Fibroblast of upper back skin (primary cell): ENCODE measurements at places on chromosomes 3 and 15.
A peak's percentile ranks its signal among the peaks of the same experiment; 100 is the strongest.

DNA sequence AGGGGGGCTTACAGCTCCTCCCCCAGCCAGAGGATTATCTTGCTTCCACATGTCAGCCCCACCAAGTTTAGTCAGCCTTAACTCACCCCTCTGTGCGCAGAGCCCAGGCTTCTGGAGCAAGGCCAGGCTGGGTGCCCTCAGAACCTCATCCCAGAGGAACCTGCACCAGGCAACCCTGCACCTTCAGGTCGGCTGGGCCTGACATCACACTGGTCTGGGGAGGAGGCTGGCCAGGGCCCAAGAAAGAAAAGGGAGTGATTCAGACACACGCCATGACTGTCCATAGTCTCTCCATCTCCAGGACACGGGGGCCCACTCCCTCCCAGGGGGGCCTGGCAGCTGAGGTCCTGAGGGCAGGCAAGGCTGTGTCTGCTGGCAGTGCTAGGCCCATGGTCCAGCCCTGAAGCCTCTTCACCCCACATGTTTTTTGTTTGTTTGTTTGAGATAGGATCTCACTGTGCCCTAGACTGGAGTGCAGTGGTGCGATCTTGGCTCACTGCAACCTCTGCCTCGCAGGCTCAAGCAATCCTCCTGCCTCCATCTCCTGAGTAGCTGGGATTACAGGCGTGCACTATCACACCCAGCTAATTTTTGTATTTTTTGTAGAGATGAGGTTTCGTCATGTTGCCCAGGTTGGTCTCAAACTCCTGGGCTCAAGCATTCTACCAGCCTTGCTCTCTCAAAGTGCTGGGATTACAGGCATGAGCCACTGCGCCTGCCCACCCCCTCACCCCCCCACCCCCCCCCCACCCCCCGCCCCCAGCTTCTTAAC, 11.1 kb downstream of the TNK2 start:
- peak; percentile 64 for DNase-seq

DNA sequence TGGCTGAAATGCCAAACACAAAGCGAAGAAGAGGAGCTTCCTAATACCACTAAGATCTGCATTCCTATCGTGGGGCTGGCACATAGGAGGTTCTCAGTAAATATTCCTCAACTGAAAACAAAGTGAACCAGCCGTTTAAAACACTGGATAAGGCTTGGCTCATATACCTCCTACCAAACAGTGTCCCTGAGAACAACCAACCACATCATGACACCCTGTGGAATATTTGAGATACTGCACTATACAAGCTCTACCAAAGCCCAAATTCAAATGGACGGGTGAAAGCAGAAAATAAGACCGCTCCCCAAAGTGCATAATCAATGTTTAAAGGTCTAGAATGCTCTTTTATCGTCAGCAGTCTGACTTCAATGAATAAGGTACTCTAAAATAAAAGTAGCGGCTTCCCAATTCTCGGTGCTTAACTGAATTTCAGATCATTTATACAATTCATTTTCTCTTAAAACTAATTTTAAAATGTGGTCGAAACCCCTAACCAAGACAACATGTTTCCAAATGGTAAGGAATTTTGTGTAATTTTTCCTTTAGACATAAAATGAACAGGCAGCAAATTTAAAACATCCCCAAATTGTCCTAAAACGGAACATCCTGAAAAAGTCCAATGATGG, 425.8 kb downstream of the ERC2 start:
- DNase-seq = peak; percentile 57

DNA sequence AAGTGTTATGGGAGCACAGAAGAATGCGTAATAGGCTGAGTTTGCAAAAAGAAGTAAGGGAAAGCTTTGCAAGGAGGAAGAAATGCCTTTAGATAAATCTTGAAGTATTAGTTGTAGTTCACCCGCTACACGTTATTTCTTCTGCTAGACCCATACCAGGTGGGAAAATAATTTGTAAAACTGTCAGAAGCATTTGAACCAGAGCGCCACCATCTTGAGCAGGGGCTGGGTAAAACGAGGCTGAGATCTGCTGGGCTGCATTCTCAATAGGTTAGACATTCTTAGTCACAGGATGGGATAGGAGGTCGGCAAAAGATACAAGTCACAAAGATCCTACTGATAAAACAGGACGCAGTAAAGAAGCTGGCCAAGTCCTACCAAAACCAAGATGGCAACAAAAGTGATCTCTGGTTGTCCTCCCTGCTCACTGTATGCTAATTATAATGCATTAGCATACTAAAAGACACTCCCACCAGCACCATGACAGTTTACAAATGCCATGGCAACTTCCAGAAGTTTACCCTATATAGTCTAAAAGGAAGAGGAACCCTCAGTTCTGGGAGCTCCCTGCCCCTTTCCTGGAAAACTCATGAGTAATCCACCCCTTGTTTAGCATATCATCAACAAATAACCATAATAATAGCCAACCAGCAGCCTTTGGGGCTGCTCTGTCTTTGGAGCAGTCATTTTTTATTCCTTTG, 50.0 kb upstream of the ZNF280D start:
- no peak for DNase-seq

GRCh38 chr3:186646106-186646505, 5.9 kb downstream of the FETUB start:
- no peak for DNase-seq

- no peak for DNase-seq
Observed at GRCh38 chr3:171542976-171543375, 82.8 kb upstream of the TNIK start.

- DNase-seq = peak; percentile 5
Observed at GRCh38 chr3:46361408-46362283, 7.7 kb downstream of the CCR2 start.

DNA sequence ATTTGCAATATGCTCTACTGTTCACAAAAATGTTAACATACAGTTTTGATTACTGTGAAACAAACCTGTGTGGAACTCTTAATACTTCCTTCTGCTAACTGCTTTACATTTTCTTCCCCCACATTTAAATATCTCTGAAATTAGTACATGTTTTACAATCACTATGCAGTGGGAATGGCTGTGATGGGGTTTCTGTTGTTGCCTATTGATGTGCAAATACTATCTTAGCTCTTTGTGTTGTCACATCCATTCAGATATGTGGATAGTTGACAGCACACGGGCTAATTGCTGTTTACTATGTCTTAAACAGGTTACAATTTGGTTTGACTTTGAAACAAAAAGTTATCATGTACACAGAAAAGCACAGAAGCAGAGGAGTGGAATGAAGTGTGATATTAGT, 95.8 kb upstream of the CCNL1 start:
- no peak for DNase-seq

DNA sequence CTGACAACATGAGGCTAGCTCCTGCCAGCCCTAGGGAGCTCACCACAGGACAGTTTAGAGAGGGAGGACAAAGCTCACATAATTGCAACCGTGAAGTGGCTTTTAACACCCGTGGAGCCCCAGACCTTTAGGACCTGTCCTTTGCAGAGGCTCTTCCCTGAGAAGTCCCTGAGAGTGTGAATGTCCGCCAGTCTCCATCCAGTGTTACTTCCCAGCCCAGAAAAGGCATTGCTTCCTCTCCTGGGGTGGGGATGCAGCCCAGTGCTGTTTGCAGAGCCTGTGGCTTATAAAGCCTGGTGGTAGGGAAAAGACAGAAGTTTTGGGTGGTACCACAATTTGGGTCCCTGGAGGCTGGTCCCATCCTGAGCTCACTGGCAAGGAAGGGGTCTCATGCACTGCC, 182.0 kb downstream of the SLCO3A1 start:
- DNase-seq = no peak

GRCh38 chr15:64138331-64138941, 13.1 kb upstream of the SNX22 start:
- no peak for DNase-seq

DNA sequence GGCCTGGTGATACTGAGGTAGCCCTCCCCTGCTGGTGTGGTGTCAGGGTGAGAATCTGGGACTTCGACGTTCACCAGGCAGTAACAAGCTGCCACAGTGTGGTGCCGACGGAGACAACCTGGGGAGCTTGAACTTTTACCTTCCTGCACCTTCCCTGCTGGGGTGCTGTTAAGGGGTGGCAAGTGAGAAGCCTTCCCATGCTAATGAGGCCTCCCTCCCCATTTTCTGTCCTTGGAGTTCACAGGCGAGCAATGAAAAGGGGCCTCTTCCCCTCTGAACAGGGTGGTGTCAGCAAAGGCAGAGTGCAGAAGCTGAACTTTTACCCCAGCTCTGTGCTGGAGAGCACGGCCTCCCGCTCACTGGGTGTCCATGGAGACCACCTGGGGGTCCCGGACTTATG, 13.5 kb downstream of the MAGEL2 start:
- no peak for DNase-seq

GRCh38 chr3:57184526-57184925, 15.3 kb downstream of the HESX1 start:
- peak; percentile 16 for DNase-seq

DNA sequence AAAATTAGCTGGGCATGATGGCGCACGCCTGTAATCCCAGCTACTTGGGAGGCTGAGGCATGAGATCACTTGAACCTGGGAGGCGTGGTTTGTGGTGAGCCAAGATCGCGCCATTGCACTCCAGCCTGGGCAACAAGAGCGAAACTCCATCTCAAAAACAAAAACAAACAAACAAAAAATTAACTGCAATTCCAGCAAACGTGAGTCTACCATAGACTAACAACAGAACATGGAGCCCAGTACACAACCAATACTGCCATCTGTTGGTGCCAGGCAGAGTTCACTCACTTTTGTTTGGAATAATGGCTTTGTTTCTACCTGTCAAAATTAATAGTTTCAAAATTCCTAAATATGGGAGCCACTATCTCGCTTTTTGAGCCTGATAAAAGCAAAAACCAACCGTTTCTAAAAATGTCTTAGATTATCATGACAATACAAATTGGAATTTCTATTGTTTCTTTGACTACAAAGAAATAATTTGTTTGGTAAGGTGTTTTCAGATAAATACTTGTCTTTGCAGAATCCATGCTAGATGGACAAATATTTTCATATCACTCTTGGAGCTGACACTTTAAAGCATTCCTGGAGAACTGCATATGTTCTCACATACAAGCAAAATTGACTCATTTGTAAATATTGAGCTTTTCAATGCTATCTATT, 45.0 kb downstream of the GPR176 start:
- no peak for DNase-seq

DNA sequence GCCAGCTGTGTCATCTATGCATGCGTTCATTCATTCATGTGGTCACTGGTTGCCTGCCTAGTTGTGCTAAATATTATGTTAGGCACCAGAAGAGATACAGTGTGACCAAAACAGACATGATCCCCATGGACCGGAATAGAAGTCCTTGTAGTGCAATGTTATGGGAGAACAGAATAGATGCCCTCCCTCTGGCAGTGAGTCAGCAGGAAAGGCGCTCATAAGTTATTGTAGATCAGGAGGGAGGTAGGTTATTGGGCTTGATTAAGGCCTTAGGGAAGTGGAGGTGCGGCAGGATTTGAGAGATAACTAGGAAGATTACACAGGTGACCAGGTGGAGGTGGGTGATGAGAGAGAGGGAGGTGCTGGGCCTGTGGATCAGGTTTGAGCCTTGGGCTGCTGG, 5.2 kb downstream of the MCTP2 start:
- DNase-seq = no peak

DNA sequence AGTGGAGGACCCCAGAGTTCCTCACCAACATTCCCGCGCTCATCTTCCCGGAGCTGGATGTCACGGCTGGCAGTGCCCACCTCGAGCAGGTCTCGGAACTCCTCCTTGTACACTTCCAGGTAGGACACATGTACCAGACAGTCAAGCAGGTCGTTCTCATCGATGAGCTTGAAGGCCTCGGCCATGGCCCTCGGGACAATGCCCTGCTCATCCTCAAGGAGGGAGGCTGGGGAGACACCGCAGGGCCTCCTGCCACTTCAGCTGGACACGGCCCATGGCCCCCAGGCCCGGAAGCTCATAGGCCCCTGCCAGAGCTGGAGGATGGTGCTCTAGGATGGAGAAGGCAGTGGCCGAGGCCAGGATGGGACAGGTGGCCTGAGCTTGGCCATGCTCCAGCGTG, 5.6 kb downstream of the KIF7 start:
- no peak for DNase-seq

GRCh38 chr3:50089609-50089945, 858 bp downstream of the RBM5 start:
- peak; percentile 18 for DNase-seq

- DNase-seq = no peak
Observed at GRCh38 chr15:101852356-101852755, 40.4 kb downstream of the OR4F15 start.

GRCh38 chr15:31150732-31151231, 49.3 kb upstream of the TRPM1 start:
- DNase-seq = no peak

GRCh38 chr3:167733961-167734497, 663 bp downstream of the PDCD10 start:
- DNase-seq = peak; percentile 9

GRCh38 chr3:64888165-64888564, 200.4 kb upstream of the ADAMTS9 start:
- no peak for DNase-seq

DNA sequence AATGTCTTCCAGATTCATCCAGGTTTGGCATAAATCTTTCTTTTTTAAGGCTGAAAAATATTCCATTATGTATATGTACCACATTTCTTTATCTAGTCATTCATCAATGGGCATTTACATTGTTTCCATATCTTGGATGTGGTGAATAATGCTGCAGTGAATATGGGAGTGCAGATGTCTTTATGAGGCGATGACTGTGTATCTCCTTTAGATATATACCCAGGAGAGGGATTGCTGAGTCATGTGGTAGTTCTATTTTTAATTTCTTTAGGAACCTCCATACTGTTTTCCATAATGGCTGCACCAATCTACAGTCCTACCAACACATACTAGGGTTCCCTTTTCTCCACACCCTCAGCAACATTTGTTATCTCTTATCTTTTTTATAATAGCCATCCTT, 96.3 kb downstream of the LRRC28 start:
- peak; percentile 57 for DNase-seq

DNA sequence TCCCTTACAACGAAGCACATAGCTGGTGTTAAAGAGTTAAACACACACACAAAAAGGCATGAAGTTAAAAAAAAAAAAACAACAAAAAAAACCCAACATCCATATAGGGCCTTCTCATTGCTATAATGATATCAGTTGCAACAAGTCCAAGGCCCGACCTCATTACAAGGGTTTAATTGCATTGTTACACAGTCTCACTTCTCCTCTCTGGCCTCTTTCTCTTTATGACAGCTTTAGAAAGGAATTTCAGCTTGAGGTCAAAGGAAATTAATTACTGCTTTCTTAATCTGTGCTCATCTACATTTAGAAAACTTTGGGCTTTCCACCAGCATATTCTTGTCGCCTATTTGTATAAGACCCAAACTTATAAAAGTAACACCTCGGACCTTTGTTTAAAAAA, 342.1 kb downstream of the NR2F2 start:
- no peak for DNase-seq

DNA sequence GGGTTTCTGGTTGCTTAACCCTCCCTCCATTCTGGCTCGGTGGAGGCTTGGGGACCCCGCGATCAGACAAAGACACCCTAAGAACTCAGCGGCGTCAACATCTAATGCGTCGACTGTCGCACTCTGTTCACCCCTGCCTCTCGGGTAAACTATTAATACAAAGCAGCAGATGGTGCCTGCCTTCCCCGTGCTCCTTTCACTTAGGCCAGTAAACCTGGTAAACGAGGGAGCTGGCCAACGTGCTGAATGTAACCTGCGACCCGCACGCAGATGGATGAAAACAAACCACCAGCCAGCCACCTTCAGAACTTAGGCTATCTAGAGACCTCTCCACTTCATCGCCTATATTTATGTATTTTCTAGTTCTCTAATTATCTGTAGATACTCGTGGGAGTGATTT, 848 bp upstream of the CADPS start:
- peak; percentile 67 for DNase-seq
